ENCODE measurements at places on chromosomes 6 and 20. TPM values are rescaled to one million over a fixed set of nuclear protein-coding genes. Genes with fewer than 3 reads are reported as not detected.

Gene FAXC
- 14.7 TPM for total RNA-seq

Gene PLCB4
- 9.1 TPM for total RNA-seq

Gene KCNQ5
- 4.1 TPM for total RNA-seq

Gene SLC22A2
- total RNA-seq, result not detected

Gene DZANK1
- total RNA-seq, result 7.1 TPM

Gene BPIFB2
- not detected for total RNA-seq

Gene DLK2
- 46.1 TPM for total RNA-seq

Gene SPATS1
- not detected for total RNA-seq

Gene OVOL2
- total RNA-seq, result 34.8 TPM

Gene MYCT1
- total RNA-seq, result 5.0 TPM

Gene KHDC1L
- total RNA-seq, result 4.7 TPM

Gene RBBP8NL
- total RNA-seq, result 4.9 TPM

Gene HCK
- total RNA-seq, result 6.0 TPM

Gene KIF6
- total RNA-seq, result 0.97 TPM

Gene GSTA2
- not detected for total RNA-seq

Gene COL19A1
- total RNA-seq, result 0.14 TPM

Gene MMS22L
- 6.4 TPM for total RNA-seq

Gene LIN28B
- 2.6 TPM for total RNA-seq

Gene ESR1
- total RNA-seq, result 5.6 TPM

Gene PRL
- total RNA-seq, result not detected

Gene ENPP1
- 17.8 TPM for total RNA-seq

Gene MEA1
- total RNA-seq, result 95.9 TPM

Gene POU5F1
- total RNA-seq, result 21.5 TPM

Gene CDKN1A
- total RNA-seq, result 69.7 TPM

Gene SRMS
- total RNA-seq, result 1.6 TPM

Gene PSORS1C1
- total RNA-seq, result 3.5 TPM

All from prostate gland (tissue), 2 donors.